Effector memory CD4-positive, alpha-beta T cell (primary cell): ENCODE measurements at places on chromosomes 7 and 10.

DNA sequence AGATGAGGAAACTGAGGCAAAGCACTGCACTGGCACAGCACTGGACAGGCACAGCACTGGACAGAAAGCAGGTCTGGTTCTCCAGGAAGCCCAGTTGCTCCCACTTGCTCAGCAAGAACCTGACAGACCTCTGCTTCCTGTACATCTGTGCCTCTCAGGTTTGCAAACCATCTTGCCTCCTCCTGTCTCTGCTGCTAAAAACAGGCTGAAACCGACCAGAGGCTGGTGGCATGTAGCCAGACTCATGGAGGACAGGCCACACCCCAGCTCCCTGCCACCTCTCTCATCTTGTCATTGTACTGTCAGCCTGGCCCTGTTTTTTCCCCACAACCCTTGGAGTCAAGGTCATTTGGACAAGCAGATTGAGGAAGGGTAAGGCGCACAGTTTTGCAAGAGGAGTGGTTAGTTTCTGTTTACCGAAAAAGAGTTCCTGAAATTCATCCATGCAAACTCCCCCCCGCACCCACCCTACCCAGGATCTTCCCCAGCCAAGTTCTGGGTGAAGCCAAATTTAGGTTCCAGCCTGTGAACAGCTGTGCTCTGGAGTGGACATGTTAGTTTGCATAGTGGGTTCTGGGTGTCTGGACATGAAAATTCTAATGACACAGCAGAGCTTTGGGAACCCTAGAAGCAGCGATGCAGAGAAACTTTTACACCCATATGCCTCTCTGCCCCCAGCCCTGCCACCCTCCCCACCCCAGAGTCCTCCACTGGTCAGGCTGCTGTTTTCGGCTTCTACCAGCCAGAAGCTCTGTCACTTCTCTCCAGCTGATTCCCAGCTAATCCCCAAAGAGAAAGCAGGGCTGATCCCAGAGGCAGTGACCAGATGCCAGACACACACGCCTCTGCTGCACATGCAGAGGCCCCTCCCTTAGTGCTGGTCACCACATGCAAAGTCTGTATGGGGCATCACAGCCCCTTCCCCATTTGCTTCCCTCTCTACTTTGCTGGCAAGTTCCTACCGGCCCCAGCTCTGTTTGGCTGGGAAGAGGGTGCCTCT, 8.5 kb upstream of the C10orf105 start:
- peak; percentile 64 for DNase-seq

GRCh38 chr7:25124465-25125136, 459 bp downstream of the CYCS start:
- DNase-seq: no peak

DNA sequence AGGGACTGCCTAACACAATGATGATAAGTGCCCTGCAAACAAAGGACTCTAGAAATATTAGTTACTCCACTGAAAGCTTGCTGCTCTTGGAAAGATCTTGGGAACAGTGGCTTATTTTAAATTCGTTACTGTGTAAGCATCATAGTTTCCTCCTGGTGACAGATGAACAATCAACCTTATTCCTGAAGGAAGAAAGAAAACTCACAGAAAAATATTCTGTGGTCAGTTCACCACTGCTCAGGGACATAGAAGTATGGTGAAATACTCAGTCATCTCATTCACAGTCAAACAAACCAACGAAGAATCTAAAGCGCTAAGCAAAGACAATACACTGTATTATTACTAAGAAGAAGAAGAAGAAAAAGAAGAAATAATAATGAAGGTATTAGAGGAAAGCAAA, 27.8 kb downstream of the MKX start:
- DNase-seq: no peak

DNA sequence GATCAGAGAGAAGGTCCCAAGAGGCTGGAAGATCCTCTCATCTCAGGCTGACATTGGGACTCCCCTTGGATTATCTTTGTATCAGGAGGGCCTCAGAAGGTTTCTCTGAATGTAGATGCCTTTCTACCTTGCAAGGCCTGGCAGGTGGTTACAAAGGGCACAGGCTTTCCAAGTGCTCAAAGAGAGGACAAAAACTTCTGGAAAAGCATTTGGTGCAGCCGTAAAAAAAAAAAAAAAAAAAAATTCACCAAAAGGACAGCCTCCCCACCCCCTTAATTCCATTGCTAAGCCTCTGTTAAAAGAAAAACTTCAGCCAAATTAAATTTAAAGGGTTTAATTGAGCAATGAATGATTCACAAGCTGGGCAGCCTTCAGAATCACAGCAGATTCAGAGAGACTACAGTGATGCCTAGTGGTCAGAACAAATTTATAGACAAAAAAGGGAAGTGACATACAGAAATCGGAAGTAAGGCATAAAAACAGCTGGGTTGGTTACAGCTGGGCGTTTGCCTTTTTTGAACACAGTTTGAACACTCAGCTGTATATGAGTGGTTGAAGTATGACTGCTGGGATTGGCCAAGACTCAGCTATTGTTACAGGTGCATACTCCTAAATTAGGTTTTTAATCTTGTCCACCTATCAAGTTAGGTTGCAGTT, 42.5 kb upstream of the LRGUK start:
- DNase-seq: no peak

GRCh38 chr10:48477616-48478015, 127.3 kb downstream of the ARHGAP22 start:
- DNase-seq: no peak

- DNase-seq: no peak
Observed at GRCh38 chr10:97279121-97279815, 13.2 kb downstream of the ARHGAP19 start.

- no peak for DNase-seq
Observed at GRCh38 chr10:121288864-121289661, 309.2 kb downstream of the FGFR2 start.
